Hindlimb muscle (tissue), 1 donor: ENCODE measurements at places on chromosomes 5 and 9.

DNA sequence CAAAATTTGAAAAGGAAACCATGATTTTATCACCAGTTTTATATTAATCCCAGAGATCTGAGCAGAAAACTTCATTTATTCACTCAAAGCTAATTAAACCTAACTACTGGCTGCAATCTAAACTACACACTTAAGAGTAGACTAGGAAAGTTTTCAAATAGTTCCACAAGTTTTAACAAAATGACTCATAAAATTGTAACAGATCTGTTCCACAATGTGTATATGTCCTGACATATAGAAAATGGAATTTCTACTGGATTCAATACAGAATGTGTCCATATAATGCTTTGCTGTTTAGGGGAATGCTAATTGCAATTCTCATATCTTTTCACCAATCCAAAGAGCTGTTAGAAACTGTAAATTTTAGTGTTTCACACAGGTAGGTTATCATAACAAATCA, 40.3 kb upstream of the ADAMTSL1 start:
- DNase-seq = no peak

DNA sequence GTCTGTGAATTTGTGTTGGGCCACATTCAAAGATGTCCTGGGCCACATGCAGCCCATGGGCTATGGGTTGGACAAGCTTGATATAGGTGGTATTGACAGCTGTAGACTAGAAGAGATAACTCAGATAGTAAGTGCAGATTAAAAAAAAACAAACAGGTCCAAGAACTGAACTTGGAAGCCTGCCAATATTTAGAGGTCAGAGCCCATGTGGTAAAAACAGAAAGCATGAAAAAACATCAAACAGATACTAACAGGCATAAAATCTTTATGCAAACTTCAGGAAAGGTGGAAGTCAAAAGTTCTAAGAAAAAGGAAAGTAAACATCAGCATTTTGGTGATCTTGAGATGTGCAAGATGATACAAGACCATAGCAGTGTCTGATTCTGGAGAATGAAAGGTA, 155.1 kb upstream of the NR4A3 start:
- no peak for DNase-seq

- DNase-seq = no peak
Measured at GRCh38 chr9:6656614-6657300, 11.2 kb upstream of the GLDC start.

- DNase-seq = no peak
Measured at GRCh38 chr5:103487218-103487617, 75.4 kb downstream of the NUDT12 start.

GRCh38 chr5:147551677-147552076, 41.8 kb upstream of the DPYSL3 start:
- DNase-seq = no peak

DNA sequence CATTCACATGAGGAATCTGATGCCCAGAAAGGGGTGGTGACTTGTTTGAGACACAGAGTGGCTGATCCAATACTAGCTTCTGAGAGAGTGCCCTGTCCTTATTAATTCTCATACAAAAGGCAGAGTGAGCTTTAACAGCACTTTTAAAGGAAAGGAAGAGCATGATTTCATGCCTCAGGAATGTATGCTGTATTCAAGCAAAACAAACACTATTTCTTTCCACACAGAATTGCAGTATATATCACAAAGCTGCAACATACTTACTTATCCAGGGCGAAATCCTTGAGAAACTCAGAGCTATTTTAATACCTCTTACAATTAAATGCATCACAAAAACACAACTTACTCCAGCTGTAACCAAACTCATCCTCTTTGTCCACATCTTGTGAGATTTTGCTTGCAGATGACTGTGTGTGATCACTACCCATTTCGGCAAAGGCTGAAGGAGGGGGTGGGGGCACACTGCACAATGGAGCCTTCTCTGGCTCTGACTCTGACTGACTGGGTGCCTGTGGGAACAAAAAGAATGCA, 139.8 kb downstream of the MPDZ start:
- DNase-seq = peak; percentile 27

DNA sequence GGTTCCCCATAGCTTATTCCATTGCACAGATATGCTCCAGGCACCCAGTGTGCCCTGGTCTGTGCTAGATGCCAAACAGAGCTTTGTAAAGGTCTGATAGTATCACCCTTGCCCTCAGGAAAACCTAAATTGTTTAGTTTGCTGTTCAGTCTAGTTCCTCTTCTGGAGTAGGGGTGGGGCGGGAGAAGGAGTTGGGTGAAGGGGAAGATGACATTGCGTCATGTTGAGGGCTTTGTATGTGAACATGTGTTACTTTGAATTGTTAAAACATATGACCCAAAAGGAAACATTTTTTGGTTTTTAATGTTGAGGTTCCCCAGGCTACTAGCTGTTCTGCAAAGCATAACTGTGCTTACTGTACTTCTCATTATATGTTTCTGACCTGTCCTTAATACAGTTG, 40.6 kb downstream of the HACD4 start:
- no peak for DNase-seq

GRCh38 chr5:151240924-151241635, 11.9 kb upstream of the GM2A start:
- no peak for DNase-seq

- no peak for DNase-seq
Measured at GRCh38 chr5:72266862-72267261, 53.2 kb downstream of the MRPS27 start.

DNA sequence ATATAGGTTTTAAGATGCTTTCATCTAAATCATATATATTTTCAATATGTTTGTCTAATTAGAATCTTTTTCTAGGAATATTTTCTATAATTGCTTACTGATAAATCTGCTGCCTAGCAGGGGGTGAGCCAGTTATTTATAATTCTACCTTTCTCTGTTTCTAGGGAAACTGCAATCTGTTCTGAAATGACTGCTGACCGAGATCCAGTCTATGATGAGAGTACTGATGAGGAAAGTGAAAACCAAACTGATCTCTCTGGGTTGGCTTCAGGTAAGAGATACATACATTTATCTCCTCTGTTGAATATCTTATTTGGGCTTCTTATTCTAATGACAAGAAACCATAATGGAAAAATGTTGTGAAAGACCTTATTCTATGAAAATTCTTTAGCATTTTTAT, 127.3 kb downstream of the XRCC4 start:
- no peak for DNase-seq

- no peak for DNase-seq
Measured at GRCh38 chr5:151253605-151253950, 593 bp downstream of the GM2A start.

DNA sequence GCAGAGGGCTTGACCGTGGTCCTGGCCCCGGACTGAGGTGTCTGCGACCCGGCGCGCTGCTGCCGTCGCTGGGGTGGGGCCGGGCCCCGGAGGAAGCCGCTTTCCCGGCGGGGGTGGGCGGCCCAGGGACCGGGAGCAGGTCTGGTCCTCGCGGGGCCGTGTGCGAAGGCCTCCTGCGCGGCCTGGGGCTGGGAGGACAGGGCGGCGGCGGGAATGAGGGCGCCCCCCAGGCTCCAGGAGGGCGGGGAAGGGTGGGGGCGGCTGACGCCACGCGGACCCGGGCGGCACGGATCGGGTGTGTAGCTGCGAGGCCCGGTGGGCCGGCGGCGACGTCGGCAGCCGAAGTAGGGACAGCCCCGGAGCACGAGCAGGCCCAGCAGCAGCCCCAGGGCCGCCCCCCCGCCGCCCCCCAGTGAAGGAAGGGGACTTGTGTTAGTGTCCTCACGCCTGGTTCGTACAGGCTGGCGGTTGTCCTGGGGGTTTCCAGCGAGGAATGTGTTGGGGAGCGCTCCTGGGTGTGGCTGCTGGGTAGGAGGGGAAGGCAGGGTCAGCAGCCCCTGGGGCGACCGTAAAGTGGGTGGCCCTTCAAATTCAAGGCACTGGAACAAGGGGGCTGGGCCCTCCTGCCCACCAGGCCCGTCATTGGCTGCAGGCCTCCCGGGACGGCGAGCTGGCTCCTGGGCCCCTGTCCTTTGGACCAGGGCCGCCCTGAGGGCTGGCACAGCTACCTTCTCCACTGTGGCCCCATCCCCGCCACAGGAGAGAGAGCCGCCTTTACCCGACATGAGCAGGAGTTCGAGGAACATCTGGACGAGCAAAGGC, 597 bp upstream of the TMEM250 start:
- DNase-seq = no peak

DNA sequence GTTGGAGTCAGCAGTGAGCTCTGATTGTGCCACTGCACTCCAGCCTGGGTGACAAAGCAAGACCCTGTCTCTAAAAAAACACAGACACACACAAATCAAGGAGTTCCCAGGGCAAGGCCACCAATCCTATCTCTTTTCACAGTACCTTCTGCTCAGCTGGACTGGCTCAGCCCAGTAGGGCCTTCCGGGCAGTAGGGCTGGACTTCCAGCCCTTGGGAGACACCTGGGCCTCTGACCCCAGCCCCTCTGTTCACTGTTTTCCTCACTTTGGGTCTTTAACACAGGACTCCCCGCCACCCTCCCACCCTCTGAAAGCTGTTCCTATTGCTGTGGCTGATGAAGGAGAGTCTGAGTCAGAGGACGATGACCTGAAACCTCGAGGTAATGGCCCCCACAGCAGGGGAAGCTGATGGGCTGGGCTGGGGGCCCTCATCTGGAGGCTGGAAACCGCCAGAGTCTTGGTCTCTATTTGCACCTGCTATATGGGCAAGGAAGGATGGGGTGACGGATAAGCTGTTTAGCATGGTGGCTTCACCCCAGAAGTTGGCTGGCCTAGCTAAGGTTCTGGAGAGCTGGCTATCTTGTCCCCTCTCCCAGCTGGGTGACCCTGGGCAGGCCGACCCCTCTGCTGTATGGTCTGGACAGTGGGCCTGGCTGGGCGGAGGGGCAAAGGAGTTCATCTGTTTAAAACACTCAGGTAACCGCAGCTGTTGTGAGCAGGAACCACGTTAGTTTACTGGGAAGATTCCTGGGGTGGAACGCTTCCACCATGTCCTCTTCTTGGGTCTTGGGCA, 25.6 kb downstream of the USP20 start:
- DNase-seq = no peak

DNA sequence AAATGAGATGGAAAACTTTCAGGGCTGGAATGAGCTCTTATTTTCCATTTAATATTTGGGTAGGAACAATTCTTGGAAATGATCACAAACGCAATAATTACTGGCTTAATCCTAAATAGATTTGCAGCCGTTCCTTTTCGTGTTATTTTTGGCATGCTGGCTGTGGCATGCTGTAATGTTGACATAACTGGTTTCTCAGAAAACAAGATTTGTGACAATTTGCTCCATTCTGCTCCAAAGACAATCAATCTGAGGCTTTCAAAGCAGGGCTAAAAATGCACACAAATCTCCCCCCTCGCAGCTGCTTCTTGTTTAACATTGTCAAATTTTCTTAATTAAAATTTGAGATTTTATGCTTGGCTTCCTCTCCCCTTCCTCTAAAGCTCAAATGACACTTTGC, 151.2 kb downstream of the TTC39B start:
- DNase-seq = peak; percentile 77

DNA sequence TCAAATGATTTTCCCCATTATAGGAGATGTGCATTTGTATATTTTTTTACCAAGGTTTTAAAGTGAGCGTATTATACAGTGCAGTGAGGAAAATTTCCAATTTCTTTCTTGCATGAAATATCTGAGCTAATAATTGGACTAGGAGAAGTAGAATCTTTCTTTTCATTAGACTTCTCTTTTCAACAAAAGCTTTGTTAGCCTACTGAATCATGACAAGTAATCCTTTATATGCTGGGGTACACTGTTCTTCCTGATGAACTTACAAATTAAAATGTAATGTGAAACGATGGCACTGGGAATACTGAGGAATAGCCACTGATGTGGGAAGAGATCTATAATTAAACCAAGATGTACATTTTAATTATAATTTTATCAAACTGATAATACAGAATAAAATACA, 829.6 kb downstream of the PTPRD start:
- DNase-seq = no peak

DNA sequence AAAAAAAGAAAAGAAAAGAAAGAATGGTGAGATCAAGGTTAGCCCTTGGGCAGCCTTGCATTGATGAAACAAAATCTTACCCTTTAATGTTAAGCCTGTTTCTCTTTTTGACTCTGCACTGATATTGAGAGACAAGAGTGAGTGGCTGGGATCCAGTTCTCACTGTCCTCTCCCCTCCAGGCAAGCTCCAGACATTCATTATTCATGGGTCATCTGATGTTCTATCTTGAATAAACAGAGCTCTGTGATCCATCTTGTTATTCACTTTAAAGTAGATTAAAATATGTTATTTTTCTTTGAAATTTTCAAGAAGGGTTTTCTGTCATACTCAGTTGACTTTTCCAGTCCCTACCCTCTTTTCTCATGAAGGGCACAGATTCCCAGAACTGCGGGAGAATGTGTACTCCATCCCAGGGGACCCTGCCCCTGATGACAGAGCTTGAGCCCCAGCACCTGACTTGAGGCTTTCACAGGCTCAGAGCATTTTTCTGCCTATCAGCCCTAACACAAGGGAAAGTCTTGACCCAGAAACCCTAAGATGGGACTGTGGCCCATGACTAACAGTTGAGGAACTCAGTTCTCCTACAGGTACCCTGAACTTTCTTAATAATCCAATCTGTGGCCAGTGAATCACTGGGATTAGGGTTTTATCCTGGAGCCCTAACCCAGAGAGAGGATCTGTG, 24.1 kb downstream of the ACTL7B start:
- no peak for DNase-seq
